ENCODE measurements at places on chromosomes 11 and 22.
A peak's percentile ranks its signal among the peaks of the same experiment; 100 is the strongest.

- no peak for DNase-seq
These were observed 67.9 kb downstream of the SESN3 start for GRCh38 chr11:95163106-95163505.

DNA sequence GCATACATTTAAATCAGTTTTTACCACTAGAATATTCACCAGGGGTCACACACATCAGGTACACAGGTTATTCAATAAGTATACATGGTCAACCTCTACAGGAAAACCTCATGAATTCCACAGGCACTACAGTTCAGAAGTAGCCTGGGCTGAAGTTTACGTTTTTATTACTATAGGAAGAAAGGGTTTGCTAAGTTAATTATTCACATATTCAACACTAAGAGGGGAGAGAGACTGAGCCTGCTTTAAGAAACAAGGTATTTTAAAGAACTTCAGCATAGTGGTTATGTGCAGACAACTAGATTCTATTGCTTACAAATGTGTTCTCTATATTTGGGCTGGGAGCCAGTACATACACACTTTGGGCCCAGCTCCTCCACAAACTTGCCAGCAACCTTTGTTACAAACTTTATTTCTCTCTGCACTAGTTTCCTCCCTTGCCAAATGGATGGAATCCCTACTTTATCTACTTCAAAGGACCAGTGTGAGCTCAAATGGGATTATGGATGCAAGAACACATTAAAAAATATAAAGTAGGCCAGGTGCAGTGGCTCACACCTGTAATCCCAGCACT, 31.9 kb downstream of the IL18BP start:
- DNase-seq: no peak

GRCh38 chr11:68076371-68077042, 37.7 kb downstream of the TCIRG1 start:
- DNase-seq: no peak

DNA sequence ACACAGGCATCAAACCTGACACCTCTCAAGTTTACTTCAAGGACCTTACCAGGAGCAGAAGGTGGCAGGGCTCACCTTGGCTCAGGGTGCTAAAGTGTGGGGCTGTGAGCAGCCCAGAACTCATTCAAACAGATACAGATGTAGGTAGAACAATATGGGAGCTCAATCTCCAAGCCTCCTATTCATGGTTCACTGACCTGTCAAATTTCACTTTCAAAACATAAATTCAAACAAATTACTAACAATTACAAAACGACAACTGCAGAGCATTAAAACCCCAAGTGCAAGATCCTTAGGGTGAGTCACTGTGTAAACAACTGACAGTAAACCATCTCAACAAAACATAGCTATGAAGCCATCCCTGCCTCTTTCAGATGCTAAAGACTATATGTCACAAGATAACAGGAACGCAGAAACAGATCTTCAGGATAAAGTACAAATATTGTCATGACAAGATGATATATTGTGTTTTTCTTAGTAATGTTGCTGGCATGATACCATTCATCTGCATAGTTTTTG, 303.5 kb upstream of the ANO3 start:
- DNase-seq: peak; percentile 77

GRCh38 chr11:82718307-82718706, 15.4 kb downstream of the FAM181B start:
- peak; percentile 57 for DNase-seq

DNA sequence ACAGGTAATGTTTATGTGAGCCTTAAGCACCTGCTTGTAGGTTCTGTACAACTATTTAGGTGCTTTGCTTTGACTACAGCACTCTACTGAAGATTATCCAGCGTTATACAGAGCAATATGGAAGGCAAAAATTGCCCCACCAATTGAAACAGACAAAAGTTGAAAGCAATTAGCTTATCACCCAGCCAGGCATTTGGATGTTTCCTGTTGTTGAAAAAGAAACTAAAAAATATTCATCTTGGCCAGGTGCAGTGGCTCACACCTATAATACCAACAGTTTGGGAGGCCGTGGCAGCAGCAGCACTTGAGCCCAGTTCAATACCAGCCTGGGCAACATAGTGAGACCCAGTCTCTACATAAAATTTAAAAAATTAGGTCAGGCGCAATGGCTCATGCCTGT, 18.5 kb downstream of the ATL3 start:
- DNase-seq: no peak

DNA sequence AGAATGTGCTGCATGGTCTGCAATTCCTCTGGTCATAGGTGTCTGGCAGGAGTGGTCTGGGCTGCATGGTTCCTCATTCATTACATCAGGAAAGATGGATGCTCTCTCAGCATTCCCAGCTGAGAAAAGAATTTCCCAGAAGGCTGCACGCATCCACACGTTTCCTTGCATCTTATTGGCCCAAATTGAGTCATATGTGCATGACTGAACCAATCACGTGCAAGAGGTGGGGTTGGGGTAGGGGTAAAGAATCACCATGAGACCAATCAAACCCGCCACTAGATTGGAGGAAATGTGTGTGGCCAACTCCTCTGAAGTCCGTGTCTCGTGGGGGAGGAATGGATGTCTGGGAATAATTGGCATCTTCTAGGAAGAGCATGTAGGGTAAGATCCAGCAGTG, 28.8 kb downstream of the TST start:
- DNase-seq: no peak

DNA sequence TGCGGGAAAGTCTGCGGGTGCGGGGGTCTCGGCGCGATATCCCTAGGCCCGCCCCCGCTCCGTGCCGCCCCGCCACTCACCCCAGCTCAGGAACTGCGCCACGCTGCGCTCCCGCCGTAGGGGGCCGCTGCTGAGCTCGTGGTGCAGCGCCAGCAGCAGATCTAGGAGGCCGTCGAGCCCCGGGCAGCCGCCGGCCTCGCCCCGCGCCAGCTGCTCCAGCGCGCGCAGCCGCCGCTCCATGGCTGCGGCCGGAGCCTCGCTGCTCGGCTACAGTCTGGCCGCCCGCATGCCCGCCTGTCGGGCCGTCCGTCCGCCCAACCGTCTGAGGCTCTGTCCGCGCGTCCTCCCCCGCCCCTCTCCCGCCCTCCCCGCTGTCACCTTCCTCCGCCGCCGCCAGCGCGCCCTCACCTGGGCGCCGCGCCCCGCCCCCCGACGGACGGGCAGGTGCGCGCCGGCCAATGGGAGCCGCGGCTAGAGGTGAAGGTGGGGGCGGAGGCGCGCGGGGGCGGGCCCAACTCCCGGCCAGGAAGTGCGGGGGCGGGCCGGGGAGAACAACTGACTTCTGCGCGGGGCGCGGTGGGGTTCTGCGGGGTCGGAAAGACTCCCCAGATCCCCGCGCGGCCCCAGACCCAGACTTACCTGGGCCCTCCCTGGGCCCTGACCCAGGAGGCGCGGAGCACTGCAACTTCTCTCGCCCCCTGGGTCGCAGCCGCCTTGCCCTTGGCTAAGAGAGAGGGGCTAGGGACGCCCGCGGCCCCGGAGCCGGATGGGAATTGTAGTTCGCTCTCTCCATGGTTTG, at the start of gene CDC42BPG:
Gene CDC42BPG (minus strand): TSS at position 324 of the 799 bp plus-strand sequence. CDS start 84 bp downstream, at position 240.
- DNase-seq: peak; percentile 59
